Activated CD8-positive, alpha-beta T cell treated with anti-CD3 and anti-CD28 coated beads for 36 hours (primary cell): ENCODE measurements at places on chromosomes 12 and 14. TPM values are rescaled to one million over a fixed set of nuclear protein-coding genes. Genes with fewer than 3 reads are reported as not detected.

The AMIGO2 gene
- total RNA-seq: 12.5 TPM

The ACSS3 gene
- total RNA-seq: not detected

The ESRRB gene
- 0.27 TPM for total RNA-seq

The FAR2 gene
- 6.0 TPM for total RNA-seq

The FAM181A gene
- total RNA-seq: not detected

The TGM1 gene
- 3.1 TPM for total RNA-seq

The TTC9 gene
- 5.7 TPM for total RNA-seq

The LRFN5 gene
- total RNA-seq: not detected

The NYNRIN gene
- total RNA-seq: 0.05 TPM

The ACOT6 gene
- total RNA-seq: not detected

The NRXN3 gene
- total RNA-seq: not detected

The HAL gene
- 0.25 TPM for total RNA-seq

GRCh38 chr12:98295681-98296080 lies 219.7 kb upstream of the TMPO start:
- no peak for DNase-seq

- no peak for DNase-seq
Observed at GRCh38 chr12:8867009-8867408, 44.6 kb downstream of the A2ML1 start.

GRCh38 chr12:70043490-70044138 lies 199.6 kb upstream of the CNOT2 start:
- no peak for DNase-seq

- peak; percentile 43 for DNase-seq
Observed at GRCh38 chr14:50726372-50727107, 58.4 kb upstream of the SAV1 start.

GRCh38 chr12:120362516-120363273 lies 6.3 kb downstream of the MSI1 start:
- no peak for DNase-seq

GRCh38 chr12:2003676-2004112 lies 563 bp downstream of the DCP1B start:
- no peak for DNase-seq

DNA sequence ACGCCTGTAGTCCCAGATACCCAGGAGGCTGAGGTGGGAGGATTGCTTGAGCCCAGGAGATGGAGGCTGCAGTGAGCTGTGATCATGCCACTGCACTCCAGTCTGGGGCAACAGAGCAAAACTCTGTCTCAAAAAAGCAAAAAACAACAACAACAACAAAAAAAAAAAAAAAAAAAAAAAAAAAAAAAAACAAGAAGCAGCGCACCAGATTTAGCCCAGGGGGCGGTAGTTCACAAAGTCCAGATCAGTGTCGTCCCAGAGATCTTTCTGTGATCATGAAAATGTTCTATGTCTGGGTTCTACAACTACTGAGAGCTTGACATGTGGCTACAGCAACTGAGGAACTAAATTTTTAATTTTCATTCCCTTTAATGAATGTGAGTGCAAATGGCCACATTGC lies 27.4 kb downstream of the OAS2 start:
- DNase-seq: no peak

DNA sequence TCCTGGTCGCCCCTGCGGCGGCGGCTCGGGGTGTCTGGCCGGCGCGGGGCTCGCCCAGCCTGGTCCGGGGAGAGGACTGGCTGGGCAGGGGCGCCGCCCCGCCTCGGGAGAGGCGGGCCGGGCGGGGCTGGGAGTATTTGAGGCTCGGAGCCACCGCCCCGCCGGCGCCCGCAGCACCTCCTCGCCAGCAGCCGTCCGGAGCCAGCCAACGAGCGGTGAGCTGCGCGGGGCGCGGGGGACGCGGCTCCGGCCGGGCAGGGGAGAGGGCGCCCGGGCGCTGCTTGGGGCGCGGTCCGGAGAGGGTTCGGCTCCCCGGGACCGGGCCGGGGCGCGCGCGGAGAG lies at the start of gene LGALS3:
TSS of gene LGALS3 (plus strand) at position 167 of the 342 bp plus-strand sequence. CDS start 8,122 bp downstream, outside the sequence.
- DNase-seq: peak; percentile 27

- DNase-seq: peak; percentile 35
Observed at GRCh38 chr14:95499354-95499750, 17.1 kb downstream of the SYNE3 start.

DNA sequence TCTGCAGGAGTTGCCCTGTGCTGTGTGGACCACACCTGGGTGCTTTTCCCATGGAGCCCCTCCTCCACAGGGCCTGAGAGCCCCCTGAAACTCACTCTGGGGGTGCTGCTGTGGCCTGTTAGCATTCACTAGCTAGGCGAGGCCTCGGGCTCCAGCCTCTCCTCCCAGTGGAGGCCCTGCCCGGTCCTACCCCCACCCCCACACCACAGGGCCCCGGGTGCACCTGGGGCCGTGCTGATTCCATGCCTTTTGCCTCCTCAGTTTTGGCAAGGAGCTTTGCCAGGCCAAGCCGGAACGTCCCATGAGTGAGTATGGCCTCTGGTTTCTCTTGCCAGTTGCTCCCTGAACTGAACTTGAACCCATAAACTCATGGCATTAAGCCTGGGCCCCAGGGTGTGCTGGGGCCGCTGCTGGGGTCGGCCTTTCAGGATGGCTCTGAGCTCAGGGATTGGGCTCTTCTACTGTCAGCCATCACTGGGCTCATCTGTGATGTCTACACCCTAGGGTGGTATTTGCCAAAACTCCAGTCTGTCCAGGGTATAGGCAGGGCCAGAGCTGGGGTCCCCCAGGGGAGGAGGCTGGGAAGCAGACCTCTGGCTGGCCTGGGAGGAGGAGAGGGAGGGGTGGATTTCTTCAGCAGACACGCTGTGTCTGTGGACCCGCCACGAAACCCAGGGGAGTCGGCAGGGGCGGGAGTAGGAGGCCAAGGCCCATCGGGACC lies 58.7 kb upstream of the TSPAN9 start:
- no peak for DNase-seq

GRCh38 chr14:102731101-102731870 lies 46.0 kb upstream of the TRAF3 start:
- no peak for DNase-seq

DNA sequence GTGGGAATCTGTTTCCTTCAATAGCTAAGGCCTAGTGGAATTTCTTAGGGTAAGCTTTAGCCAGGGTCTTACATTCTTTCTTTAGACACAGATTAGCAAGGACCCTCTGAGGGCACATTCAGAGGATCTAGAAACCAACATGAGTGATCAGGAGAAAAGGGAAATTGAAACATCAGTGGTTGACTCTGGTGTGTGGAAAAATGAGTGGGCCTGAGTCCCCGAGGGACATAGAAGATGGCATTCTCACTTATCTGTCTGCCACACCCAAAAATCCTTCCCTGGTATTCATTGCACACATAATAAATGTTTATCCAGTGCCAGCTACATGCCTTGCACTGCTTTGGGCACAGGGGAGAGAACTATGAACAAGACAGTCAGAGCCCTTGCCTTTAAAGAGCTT lies 82.9 kb downstream of the SSPN start:
- DNase-seq: no peak

DNA sequence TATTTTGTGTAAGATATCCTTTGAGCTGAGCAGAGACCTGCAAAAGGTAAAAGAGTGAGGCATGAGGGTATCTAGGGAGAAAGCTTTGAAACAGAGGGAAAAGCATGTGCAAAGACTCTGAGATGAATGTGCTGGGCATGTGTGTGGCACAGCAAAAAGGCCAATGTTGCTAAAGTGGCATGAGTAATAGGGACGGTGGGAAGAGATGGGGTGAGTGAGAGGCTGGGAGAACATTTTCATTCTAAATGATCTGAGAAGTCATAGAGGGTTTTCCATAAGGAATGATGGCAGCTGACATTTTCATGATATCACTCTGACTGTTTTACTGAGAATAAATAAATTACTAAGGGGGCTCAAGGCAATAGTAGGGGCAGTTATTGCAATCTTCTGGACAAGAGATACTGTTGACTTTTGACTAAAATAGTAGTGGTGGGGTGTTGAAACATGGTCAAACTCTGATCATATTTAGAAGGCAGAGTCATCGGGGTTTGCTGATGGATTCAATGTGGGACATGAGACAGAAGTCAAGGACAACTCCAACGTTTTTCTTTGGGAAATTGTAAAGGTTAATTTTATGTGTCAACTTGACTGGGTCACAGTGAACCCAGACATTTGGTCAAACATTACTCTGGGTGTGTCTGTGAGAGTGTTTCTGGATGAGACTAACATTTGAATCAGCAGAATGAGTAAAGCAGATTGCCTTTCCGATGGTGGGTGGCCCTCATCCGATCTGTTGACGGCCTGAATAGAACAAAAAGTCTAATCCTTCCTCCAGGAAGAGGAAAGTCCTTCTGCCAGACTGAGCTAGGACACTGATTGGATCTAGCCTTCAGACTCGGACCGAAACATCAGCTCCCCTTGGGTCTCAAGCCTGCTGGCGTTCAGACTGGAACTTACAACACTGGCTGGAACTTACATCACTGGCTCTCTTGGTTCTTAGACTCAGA lies 193.9 kb upstream of the PLXNC1 start:
- DNase-seq: no peak

DNA sequence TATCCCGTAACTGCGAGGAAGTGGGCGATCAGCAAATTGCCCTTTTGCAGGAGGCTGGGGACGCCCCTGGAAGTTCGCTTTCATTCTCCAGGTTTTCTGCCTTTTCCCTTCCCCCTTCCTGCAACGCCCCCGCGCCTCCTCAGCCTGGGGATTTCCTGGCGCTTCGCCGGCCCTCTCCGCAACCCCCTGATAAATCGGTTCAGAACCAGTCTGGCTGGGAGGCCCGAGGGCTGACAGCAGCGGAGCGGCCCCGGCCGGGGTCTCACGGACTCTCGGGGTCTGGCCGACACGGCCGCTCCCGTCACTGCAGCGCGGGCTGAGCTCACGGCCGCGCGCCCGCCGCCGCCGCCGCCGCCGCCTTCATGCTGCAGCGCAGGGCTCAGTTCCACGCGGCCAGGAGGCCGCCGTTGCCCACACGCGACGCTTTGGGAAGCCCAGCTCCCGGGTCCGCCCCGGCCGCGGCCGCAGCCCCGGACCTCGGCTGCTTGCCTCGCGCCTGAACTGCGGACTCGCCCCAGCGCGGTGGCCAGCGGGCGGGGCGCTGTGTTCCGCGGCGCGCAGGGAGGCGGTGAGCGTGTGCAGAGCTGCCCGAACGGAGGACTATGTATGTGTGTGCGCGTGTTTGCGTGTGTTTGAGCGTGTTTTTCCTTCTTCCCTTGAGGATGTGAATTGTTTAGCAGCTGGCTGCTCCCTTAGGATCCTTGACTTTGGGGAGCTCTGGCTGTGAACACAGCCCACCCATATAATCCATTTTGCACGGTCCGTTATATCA lies at the start of gene LRFN5:
TSS of gene LRFN5 (plus strand) at position 345 of the 772 bp plus-strand sequence.
- DNase-seq: no peak

- no peak for DNase-seq
Observed at GRCh38 chr12:98656289-98657101, 11.4 kb downstream of the APAF1 start.

DNA sequence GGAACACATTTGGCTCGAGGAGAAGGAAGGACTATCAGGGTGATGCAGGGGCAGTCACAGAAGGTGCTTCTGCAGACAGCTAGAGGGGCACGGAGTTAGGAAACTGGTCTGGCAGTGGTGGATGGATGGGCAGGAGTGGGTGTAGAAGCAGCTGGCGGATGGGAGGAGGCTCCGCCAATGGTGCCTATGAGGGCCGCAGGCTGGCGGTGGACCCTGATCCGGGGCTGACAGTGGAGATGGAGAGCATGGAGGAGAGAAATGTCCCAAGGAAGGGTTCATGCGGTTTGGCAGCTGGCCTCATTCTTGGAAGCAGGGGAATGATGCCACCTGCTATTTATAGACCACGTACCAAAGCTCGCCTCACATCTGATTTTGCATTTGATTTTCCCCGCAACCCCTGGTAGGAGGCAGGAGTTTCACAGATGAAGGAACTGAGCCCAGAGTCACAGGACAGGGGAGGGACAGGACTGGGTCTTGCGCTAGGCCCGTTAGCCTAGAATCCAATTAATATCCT lies 237.1 kb downstream of the FOXN3 start:
- DNase-seq: no peak

GRCh38 chr14:22471545-22472121 lies 117.4 kb downstream of the DAD1 start:
- no peak for DNase-seq

DNA sequence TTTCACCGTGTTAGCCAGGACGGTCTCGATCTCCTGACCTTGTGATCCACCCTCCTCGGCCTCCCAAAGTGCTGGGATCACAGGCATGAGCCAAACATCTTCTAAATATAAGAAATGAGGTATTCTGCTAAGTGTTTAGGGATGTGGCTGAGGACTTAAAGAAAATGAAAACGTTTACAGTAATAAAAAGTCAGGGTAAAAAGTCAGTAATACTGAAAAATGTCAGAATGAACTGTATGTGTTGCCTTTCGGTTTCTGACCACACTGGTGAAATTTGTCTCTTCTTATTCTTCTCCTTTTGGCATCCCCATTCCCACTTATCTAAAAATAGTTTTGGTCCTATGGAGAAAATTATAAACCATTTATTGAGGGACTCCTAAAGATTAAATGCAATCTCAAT lies 20.5 kb downstream of the TMEM116 start:
- no peak for DNase-seq

DNA sequence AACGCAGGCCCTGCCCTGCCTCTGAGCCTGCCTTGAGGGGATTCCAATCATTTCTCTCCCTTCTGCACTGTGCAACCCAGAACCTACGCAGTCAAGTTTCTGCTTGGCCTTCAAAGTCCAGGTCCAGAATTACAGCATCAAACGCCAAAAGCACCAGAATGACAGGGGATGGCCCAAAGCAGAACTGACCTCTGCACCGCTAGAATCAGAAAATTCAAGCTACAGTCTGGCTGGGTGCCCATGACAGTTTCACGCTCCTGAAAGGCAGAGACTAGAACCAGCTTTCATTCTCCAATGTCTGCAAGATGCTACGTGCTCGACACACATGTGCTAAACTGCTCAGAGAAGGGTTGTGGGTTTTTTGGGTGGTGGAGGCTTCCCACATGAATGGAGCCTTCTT lies 4.1 kb downstream of the CLMN start:
- DNase-seq: no peak

GRCh38 chr14:78405079-78405856 lies 235.1 kb downstream of the NRXN3 start:
- DNase-seq: no peak

GRCh38 chr14:62905566-62905965 lies 139.7 kb downstream of the KCNH5 start:
- no peak for DNase-seq
